ENCODE measurements at places on chromosomes 6 and 20.

DNA sequence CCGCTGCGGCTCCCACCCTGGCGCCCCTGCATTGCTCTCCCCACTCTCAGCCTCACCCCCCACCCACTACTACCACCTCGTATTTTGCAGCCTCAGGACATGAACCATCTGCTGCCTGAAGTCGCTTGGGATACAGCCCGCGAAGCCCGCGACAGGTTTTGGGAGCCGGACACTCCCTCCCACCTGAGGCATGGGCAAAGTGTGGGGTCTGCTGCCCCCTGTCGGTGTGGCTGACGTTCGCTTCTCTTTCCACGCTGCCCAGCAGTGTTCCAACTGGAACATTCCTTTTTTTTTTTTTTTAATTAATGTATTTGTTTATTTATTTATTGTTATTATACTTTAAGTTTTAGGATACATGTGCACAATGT lies 15.3 kb upstream of the LPA start:
- no peaks in the 10 kb centered on the region for H3K36me3 ChIP-seq
- H3K4me1 ChIP-seq: no peaks in the 10 kb centered on the region
- H3K4me3 ChIP-seq: no peak overlapping the region
- no peaks in the 10 kb centered on the region for H3K27me3 ChIP-seq
- no peak for DNase-seq
- H3K27ac ChIP-seq: no peak overlapping the region

GRCh38 chr6:47733879-47734558 lies 35.6 kb downstream of the ADGRF4 start:
- H3K27ac ChIP-seq: no peak overlapping the region
- H3K4me1 ChIP-seq: no peaks in the 10 kb centered on the region
- H3K27me3 ChIP-seq: no peaks in the 10 kb centered on the region
- DNase-seq: no peak
- H3K36me3 ChIP-seq: no peaks in the 10 kb centered on the region

GRCh38 chr6:32148289-32149091 lies 3.2 kb downstream of the PRRT1 start:
- no peak overlapping the region for H3K27ac ChIP-seq
- DNase-seq: no peak
- no peak overlapping the region for H3K4me3 ChIP-seq
- H3K27me3 ChIP-seq: no peaks in the 10 kb centered on the region
- peaks cover 2% of the 10 kb centered on the region for H3K36me3 ChIP-seq

GRCh38 chr6:159012201-159012600 lies 12.2 kb upstream of the RSPH3 start:
- DNase-seq: no peak
- no peaks in the 10 kb centered on the region for H3K36me3 ChIP-seq
- H3K27me3 ChIP-seq: no peaks in the 10 kb centered on the region
- H3K27ac ChIP-seq: no peak overlapping the region

- no peak for DNase-seq
- H3K4me1 ChIP-seq: no peaks in the 10 kb centered on the region
- H3K27ac ChIP-seq: no peak overlapping the region
- no peaks in the 10 kb centered on the region for H3K36me3 ChIP-seq
- H3K27me3 ChIP-seq: peaks cover 19% of the 10 kb centered on the region
- H3K4me3 ChIP-seq: no peak overlapping the region
These were observed 51.2 kb upstream of the GPR31 start for GRCh38 chr6:167208819-167209576.

- peaks cover 5% of the 10 kb centered on the region for H3K4me1 ChIP-seq
- no peaks in the 10 kb centered on the region for H3K36me3 ChIP-seq
- no peak overlapping the region for H3K27ac ChIP-seq
These were observed 86.3 kb downstream of the SOX4 start for GRCh38 chr6:21679761-21680265.

GRCh38 chr6:12842114-12842513 lies 125.5 kb downstream of the PHACTR1 start:
- peaks cover 4% of the 10 kb centered on the region for H3K27me3 ChIP-seq
- no peak for DNase-seq
- H3K27ac ChIP-seq: no peak overlapping the region
- no peaks in the 10 kb centered on the region for H3K4me1 ChIP-seq
- H3K4me3 ChIP-seq: no peak overlapping the region
- no peaks in the 10 kb centered on the region for H3K36me3 ChIP-seq

- no peaks in the 10 kb centered on the region for H3K4me1 ChIP-seq
- no peak for DNase-seq
- H3K36me3 ChIP-seq: no peaks in the 10 kb centered on the region
- H3K27ac ChIP-seq: no peak overlapping the region
These were observed 278.6 kb upstream of the FLRT3 start for GRCh38 chr20:14616003-14616402.

GRCh38 chr6:74755778-74756177 lies 450.1 kb downstream of the COL12A1 start:
- no peaks in the 10 kb centered on the region for H3K27me3 ChIP-seq
- H3K36me3 ChIP-seq: peaks cover 2% of the 10 kb centered on the region
- DNase-seq: no peak
- peaks cover 56% of the 10 kb centered on the region for H3K4me1 ChIP-seq

DNA sequence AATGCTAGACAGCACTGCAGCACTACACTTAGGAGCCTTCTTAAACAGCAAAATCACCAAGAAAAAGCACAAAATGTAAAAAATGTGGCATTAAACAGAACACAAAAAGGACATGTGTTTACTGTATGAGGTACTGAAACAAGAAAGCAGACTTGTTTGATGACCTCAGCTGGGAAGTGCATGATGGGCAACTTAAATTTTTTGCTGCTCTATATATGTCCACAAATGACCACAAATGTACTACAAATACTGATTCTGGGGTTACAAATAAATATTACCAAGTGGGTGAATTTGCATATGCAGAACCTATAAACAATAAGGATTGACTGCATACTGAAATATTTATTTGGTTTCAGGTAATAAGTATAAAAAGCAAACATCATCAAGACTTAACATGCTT lies 13.1 kb downstream of the RAB23 start:
- no peak for DNase-seq
- peaks cover 14% of the 10 kb centered on the region for H3K36me3 ChIP-seq
- H3K27ac ChIP-seq: no peak overlapping the region
- H3K4me3 ChIP-seq: no peak overlapping the region

DNA sequence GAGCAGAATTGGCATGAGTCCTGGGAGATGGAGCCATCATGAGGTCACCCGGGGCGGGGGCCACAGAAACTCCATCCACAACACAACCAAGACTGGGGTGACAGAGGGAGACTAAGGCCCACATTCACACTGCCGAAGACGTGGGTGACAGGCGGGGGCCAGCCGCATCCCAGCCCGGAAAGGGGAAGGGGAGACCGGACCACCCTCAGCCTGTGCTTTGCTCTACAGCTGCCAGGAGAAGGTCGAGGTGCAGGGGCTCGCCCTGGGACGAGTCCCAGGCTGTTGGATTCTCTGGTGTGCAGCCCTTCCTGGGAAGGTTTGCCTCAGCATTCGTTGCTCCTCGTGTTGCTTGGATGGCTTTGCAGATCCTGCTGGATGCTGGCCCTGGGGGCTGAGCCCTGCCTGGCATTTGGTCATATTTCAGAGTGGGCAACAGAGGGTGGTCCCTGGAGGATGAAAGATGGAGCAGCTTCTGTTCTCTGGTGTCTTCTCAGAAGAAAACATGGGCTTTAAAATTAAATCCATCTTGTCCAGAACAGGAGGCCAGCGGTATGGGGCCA lies 328.9 kb downstream of the TAF4 start:
- H3K4me1 ChIP-seq: no peaks in the 10 kb centered on the region
- no peak overlapping the region for H3K27ac ChIP-seq
- no peak for DNase-seq
- no peaks in the 10 kb centered on the region for H3K36me3 ChIP-seq
- H3K27me3 ChIP-seq: peaks cover 2% of the 10 kb centered on the region
- H3K4me3 ChIP-seq: no peak overlapping the region

GRCh38 chr20:13684566-13685222 lies 46.0 kb upstream of the TASP1 start:
- no peaks in the 10 kb centered on the region for H3K36me3 ChIP-seq
- no peak for DNase-seq
- no peak overlapping the region for H3K4me3 ChIP-seq
- H3K4me1 ChIP-seq: no peaks in the 10 kb centered on the region
- no peak overlapping the region for H3K27ac ChIP-seq

DNA sequence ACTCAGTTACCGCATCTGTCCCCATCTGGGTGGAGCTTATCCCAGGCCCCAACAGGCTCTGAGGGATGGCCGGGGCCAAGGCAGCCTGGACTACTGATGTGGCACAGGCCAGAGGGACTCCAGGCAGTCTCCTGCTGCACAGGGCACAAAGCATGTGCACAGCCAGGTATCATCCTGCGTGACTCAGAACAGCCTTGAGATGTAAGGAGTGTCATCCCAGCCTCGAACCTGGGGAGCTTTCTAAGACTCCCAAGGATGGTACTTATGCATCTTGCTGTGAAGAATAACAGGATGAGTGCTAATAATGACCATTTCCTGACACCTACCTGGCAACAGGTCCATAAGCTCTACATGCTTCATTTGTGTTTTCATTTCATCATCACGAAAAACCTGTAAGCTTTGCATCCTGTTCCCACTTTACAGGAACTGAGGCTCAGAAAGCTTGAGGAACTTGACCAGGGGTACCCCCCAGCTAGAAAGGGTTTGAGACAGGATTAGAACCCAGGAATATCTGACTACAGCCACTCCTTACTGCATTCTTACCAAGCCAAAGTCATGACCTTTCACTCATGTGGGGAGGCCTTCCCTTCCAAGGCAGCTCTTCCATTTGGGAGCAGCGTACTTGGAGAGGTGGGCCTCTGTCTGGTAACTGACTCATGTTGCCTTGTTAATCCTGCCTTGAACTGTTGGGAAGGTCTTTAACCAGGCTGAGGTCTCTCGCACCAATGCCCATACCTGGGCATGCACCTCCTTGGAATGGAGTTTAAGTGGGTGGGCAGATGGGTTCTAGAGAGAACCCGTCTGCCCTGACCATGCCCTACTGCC lies 1.9 kb downstream of the TRIB3 start:
- no peaks in the 10 kb centered on the region for H3K27me3 ChIP-seq
- peak overlapping the region; percentile 77 for H3K4me3 ChIP-seq
- H3K27ac ChIP-seq: peak overlapping the region; percentile 75
- H3K4me1 ChIP-seq: peaks cover 13% of the 10 kb centered on the region
- DNase-seq: no peak
- peaks cover 7% of the 10 kb centered on the region for H3K36me3 ChIP-seq
